ENCODE measurements at places on chromosomes 5 and 9.

DNA sequence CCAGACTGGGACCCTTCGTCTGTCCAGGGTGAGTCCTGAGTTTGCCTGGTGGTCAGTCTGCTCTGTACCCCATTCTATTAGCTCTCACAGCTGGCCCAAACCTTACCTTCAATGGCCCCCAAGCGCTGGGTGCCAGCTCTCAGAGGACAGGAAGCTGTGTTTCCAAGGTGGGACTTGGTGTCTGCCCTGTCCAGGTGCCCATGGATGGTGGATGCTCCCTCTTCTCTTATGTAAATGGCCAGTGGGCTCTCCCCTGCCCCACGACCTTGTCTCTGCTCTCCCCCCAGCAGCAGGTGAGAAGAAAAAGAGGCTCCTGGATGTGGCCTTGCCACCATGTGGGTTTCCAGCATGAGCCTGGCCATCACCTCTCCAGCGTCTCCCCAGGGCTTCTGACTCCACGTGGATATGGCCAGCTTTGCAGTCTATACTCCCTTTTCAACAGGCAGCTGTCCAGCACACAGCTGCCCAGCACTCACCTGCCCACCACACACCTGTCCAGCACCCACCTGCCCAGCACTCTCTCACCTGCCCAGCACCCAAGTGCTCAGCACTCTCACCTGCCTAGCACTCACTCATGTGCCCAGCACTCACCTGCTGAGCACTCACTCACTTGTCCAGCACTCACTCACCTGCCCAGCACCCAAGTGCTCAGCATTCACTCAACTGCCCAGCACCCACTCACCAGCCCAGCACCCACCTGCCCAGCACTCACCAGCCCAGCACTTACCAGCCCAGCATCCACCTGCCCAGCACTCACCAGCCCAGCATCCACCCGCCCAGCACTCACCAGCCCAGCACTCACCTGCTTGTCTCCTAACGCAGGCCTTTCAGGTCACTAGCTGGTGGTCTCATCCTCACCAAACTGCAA is 136.2 kb upstream of the IRX2 start:
- no peak for DNase-seq

- peak; percentile 52 for DNase-seq
Measured at GRCh38 chr5:66987949-66988838, 208.4 kb downstream of the CD180 start.

- no peak for DNase-seq
Measured at GRCh38 chr9:82736126-82736525, 326.8 kb downstream of the RASEF start.

DNA sequence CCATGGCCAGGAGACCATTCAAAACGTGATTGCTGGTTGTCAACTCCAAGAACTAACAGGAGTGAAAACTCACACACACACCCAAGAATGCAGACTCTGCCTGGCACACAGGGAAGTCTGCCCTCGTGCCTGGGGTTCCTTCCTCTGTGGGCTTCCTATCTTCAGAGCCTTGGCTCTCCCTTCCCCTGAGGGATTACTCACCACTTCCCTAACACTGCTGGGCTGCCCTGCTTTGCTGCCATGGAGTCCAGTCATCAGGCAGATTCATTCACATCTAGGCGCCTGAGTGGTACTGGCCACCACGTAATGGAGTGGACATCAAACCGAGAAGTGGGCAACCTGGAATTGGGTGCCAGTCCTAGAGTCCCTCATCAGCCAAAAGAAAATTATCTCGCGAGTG is 76.4 kb upstream of the PRSS3 start:
- DNase-seq = no peak

GRCh38 chr5:142314109-142314508 is 10.7 kb downstream of the SPRY4 start:
- DNase-seq = no peak

DNA sequence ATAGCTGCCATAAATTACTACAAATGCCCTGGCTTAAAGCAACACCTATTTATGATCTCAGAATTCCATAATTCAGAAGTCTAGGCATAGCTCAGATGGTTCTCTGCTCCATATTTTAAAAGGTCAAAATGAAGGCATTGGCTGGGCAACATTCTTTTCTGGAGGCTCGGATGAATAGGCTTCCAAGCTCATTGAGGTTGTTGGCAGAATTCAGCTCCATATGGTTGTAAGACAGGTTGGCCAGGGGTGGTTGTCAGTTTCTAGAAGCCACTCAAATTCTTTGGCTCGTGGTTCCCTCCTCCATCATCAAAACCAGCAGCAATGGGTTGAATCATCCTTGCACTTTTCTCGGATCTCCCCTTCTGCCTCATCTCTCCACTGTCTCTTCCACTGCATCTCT is 49.4 kb downstream of the TGFBR1 start:
- no peak for DNase-seq

DNA sequence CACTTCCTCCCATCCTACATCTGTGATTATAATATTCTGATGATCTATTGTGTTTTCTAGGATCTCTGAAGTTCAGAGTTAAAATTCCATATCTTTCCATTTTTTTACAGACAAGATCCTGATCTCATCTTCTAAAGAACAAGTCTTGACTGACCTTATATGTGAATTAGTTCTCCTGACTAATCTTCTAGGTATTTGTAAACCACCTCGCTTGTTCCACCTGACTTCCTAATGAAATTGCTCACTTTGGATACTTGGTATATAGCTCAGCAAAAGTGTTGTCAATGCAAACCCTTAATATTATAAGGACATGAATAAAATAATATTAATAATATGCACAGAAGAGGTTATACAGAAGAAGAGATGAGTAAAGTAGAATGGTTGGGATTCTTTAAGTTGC is 68.2 kb upstream of the NR4A3 start:
- no peak for DNase-seq

DNA sequence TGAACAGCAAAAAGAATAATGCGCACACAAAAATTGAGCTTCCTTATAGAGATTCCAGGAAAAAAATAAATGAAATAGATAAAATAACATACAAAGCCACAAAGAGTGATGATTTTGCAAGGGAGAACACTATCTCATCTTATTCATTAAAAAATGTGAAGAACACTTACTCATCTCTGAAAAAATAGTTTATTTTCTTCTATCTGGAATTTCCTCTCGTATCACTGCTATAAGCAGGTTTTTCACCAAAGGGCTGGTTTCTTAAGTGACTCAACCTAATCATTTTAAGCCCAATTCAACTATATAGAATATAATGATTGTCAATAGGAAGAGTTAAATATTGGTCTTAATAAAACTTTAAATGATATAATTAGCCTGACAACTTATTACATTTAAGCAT is 504.9 kb downstream of the NR2F1-AS1 start:
- no peak for DNase-seq

GRCh38 chr9:93891549-93892310 is 63.4 kb downstream of the BARX1 start:
- no peak for DNase-seq

DNA sequence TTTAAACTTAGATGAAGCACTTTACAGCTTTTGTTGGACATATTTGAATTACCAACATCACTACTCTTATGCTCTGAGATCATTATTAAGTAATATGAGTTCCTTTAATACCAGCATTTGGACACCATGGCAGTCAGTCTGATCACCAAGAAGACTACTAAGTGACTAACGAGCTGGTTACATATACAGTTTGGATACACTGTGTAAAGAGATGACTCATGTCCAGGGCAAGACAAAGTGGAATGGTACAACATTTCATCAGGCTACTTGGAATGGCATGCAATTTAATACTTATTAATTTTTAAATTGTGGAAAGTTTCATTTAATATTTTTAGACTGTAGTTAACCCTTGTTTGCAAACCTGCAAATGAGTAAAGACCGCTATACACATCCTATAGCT is 237.4 kb upstream of the PRDM9 start:
- DNase-seq = peak; percentile 51

DNA sequence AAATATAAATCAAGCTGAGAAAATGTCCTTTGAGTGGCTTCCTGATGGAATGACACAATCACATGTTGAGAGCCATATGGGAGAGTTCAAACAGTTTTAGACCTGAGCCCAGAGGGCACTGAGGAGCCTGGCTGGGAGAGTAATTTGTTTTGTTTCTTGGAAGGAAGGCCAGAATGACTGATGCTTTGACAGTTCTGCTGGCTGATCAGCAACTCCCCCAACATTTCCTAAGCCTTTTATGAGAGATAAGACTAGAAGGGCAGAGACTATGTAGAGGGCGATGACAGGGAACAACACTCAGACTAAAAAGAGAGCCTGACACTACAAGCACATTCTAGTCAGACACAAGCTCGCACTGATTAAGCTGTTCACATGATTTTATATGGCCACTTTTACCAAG is 169.2 kb downstream of the COX7C start:
- no peak for DNase-seq

- DNase-seq = peak; percentile 29
Measured at GRCh38 chr5:10454591-10455276, 13.1 kb downstream of the ROPN1L start.

GRCh38 chr5:40828021-40828631 is 6.9 kb downstream of the RPL37 start:
- no peak for DNase-seq

- DNase-seq = no peak
Measured at GRCh38 chr9:135281151-135281550, 193.7 kb downstream of the OLFM1 start.

DNA sequence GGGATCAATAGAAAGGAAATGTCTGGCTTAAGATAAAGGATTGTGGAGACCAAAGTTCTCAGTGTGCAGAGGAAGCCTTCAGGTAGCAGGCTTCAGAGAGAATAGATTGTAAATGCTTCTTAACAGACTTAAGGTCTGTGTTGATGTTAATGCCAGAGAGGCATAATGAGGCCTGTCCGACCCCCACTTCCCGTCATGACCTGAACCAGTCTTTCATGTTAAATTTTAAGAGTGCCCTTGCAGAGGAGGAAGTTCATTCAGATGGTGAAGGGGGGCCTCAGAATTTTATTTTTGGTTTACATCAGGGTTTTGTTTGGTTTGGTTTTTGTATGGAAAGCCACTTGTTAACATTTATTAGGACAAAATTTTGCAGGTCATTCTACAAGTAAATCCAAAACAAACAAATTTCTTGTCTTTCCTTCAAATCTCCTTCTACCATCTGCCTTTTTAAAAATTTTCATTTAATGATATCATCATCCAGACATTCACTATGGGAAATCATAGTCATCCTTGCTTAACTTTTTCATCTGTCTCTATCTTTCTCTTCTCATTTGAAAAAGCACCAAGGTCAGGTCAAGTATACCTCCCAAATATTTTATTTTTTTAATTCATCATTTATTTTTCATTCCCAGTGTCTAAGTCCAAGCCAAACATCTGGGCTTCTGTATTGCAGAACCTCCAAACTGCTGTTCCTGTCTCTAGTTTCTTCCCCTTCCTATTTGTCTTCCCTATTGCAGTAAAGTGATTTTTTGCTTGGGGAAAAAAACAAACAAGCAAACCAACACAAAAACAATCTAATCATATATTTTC is 6.9 kb upstream of the ABCA1 start:
- DNase-seq = no peak

GRCh38 chr9:89664896-89665329 is 60.1 kb downstream of the GADD45G start:
- DNase-seq = no peak

GRCh38 chr5:129718471-129719090 is 29.3 kb upstream of the MINAR2 start:
- DNase-seq = no peak

DNA sequence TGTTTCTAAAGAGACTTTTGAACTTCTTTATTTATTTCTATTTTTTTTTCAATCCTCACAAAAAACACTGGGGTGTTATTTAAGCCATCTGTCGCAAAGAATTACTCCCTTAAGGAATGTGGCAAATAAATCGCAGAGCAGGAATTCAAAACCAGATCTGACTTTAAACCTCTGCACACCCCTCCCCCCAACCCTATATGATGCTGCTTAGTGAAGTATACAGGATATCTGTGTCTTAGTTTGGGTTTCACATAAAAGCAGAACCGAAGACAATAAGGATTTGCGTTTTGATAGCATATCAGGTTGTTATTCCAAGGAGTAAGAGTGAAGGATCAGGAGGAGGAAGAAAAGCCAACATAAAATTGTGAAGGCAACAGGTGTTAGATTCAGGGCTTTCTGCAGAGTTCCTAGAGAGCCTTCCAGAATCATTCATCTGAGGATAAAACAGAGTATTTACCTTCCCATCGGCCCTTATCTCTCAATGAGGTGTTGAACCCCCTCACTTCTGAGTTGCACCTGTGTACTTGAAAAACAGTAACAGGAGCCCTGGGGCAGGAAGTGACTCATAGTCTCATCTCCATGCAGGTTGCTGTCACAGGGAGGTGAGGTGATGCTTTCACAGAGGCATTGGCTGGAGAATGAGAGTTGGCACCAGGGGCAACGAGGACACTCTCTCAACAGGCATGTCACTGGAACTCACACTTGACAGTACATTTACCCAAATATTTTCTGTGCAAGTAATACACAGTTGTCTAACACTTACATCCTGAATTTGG is 33.5 kb upstream of the DMRT3 start:
- no peak for DNase-seq

DNA sequence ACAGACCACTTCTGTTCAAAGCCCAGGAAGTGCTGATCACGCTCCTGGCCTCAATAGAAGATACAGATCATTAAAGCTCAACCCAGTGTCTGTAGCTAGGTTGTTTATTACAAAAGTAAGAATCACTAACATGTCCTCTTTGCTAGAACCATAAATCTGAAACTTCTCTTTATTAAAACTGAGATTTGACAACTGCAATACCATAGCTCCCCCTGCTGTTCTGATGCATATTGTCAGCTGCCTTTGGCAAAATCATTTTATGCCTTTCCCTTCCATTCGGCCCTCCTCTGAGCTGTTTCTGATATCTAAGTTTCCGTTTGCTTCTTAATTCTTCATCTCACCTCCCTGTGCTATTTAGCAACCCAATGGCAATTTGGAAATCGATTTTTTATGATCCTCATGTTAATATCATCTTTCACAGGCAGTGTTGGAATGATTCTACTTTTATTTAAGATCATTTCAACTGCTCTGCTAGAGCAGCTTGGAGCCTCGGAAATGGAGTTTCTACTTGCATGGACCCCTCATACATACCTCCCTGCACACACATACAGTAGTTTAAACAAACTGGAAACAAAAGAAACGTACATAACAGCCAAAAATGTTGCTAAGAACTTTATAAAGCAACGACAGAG is 998.8 kb downstream of the MAT2B start:
- peak; percentile 61 for DNase-seq

GRCh38 chr5:82211855-82212572 is 66.1 kb downstream of the RPS23 start:
- DNase-seq = no peak

DNA sequence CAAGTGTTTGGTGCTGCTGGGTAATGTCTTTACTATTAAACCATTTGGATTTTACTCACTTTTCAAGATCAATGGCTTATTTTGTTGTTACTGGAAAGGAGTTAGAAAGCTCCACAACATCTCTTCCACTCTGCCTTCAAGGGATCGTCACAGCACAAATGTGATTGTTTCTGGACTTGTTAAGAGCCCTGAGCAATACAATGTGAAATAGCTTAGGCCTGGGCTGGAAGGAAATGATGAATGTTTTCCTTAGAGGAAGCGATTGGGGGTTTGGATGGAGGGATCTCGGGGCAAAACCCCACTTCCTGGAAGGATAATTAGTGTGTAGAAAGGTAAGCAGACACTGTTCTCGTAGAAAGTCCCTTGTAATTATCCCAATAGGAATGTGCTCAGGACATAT is 59.3 kb upstream of the MYO10 start:
- DNase-seq = no peak

- no peak for DNase-seq
Measured at GRCh38 chr5:179302499-179303185, 42.6 kb downstream of the ADAMTS2 start.
